ENCODE measurements at places on chromosomes 5 and 9.

DNA sequence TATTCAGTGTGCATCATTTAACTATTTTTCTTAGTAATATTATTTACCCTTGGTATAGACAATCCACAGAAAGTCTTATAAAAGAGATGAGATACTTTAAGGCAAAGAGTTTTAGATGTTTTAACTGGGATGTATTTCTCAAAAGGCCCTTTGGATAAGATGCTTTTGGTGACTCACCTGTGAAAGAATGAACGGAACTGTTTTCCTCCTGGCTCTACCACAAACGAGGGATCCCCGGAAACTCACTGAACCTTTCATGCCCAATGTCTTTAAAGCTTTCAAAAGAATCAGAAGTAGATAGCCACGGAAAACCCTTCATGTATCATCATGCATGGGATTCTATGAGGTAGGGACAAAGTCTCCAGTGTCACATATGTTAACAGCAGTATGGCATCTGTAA is 1.6 kb downstream of the ZNF782 start:
- no peak for DNase-seq

- DNase-seq, result no peak
These were observed 18.9 kb downstream of the MUSK start for GRCh38 chr9:110687497-110687896.

DNA sequence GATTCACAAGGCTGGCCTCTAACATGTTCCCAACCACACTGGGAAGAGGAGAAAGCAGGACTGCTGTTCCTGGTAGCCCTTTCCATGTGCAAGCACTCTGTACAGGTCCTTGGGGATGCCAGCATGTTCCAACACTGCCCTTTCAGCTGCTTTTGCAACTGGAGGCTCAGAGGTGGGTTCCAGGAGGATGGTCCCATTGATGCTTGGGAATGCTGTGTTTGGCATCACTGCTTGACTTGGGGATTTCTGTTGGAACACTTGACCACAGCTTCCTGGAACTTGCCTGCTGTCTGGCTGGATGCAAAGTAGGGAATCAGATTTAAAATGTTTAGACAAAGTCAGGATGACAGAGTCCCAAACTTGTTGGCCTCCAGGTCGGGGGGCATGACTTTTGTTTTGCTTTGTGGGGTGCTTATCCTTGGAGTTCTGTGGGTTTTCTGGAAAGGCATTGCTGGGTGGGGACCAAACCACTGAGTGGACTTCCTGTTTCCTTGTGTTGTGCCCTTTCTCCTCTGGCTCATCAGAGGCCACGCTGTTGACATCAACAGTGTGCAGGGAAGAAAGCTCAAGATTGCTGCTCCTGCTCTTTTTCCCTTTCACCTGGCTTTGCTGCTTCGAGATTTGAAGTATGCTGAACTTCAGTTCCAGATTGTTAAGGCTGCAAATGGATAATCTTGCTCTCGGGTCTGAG is 148.5 kb upstream of the RPS23 start:
- no peak for DNase-seq

DNA sequence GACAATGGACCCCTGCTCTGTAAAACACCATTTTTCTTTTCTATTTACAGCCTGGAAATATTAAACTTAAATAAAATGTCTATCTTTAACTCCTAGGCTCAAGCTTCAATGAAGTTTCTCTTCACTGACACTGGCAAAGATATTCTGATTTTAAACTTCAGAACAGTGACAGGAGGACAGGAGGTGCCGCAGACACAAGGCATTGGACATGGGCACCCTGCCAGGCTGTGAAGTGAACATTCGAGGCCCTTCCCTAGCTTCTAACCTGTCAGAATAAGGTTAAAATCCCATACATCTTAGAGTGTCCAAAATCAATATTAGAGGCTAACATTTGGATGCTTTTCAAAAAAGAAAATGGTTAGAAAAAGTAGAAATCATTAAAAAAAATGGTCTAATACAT is 9.2 kb downstream of the SEMA5A start:
- no peak for DNase-seq

GRCh38 chr5:80219391-80219790 is 36.5 kb downstream of the SERINC5 start:
- no peak for DNase-seq

GRCh38 chr5:167232675-167233311 is 1058.7 kb upstream of the WWC1 start:
- DNase-seq, result no peak

GRCh38 chr5:173627860-173628392 is 11.5 kb upstream of the BOD1 start:
- no peak for DNase-seq

- DNase-seq, result no peak
These were observed 65.8 kb downstream of the SEMA6A start for GRCh38 chr5:116508835-116509234.

- DNase-seq, result no peak
These were observed 201.3 kb downstream of the FANCC start for GRCh38 chr9:95116002-95116807.

DNA sequence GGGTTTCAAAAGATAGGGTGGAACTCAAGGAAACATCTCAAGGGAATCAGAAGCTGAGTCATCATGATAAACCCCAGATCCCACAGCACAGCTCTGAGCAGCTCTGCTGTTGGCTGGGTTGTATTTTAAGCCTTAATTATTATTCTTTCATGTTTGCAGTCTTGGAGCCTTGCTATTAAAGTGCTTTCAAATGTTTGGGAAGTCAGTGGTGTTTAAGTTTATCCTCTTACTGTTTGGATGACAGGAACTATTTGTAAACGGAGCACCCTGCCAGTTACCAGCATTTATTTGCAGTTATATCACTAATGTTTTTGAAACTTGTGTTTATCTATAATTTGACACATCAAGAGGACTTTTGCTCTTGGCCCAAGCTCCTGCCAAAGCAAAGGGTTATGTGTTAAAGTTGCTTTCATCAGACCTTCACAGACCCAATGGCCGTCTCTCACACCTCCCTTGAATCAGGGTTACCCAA is 141.1 kb upstream of the SPDL1 start:
- no peak for DNase-seq

DNA sequence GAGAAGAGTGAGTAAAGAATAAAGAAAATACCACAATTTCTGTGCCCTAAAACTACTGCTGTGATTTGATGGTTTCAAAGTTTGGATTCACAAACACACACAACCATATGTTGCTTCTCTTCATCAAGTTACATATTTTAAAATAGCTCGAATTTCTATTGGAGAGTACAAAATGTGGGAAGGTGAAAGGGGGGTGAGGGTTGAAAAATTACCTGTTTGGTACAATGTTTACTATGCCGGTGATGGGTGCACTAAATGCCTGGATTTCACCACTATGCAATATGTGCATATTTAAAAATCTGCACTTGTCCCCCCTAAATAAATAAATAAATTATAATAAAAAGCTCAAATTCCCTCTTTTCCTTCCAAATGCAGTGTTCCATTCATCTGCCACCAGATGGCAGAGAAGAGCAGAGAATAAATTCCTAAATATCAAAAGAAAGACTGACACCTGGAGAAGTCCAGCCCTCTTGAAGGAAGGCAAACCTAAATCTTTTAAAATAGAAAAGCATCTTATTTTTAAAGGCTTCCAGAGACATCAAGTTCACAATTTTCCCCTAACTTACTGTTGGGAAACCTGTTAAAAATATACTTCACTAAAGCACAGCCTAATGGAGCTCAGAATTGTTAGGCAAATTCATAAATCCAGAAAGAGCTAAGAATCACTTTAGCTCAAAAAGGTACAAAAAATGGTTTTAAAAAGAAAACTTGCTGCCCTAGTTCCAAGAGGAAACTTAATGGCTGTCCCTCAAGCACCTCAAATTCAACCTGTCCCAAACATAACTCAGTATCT is 24.8 kb upstream of the HNRNPA0 start:
- no peak for DNase-seq

DNA sequence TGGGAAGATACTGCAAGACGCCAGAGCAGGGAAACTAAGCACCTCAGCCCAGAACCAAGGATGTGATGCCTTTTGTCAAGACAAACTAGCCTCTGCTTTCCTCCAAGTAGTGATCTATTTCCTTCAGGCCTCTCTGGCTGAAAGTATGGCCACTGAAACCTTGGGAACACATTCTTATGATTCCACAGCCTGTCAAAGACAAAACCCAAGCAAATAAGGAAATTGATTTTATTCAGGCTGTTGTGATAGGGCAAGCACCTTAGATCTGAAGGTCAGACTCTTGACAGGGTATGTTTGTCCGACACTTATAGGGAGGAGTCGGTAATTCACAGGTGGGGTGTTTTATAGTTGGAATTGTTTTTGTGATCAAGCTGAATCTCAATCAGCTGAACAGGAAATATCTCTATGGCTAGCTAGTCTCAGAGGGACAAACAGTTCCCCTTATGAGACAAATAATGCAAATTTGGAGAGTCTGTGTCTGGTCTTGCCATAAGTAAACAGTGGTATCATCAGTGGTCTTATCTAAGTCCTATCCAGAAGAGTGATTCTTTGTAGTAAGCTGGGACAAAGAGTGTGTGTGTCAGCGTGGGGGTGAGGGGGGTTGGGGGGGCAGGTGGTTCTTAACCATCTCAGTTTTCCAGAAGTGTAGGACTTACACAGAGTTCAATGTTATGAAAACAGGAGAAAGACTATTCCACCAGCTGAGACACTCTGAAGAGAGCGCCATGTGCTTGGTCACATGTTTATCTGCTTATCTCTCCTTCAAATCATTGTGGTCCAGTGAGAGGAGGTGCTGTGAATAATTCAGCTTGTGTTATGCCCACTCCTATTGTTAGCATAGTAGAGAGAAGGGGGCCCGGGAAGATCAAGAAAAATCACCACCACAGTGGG is 6.7 kb upstream of the ZCCHC10 start:
- DNase-seq, result no peak

- no peak for DNase-seq
These were observed 370.9 kb upstream of the WWC1 start for GRCh38 chr5:167920589-167920988.

- no peak for DNase-seq
These were observed 808.9 kb downstream of the CDH12 start for GRCh38 chr5:22044229-22044628.

GRCh38 chr5:2131826-2132496 is 249.2 kb upstream of the IRX4 start:
- DNase-seq, result no peak

GRCh38 chr9:105676351-105676923 is 14.2 kb downstream of the TAL2 start:
- no peak for DNase-seq

DNA sequence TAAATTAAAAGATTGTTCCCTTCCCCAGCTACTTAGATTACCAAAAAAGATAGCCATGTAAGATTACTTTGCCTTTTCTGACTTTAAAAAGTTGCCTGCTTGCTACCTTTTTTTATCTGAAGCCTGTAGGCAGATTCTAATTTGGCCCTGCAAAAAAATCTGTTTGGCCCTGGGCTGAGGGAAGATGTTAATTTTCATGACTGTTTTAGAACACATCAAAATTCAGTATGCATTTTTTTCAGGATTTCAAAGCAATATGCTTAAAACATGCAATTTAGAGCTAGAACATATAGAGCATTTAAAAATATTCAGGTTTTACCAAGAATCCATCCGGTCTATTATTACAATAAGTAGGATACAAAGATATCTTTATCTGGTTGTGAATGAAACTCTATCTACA is 563.6 kb downstream of the NR2F1-AS1 start:
- no peak for DNase-seq

GRCh38 chr9:88045686-88046085 is 71.4 kb upstream of the CDK20 start:
- DNase-seq, result no peak

DNA sequence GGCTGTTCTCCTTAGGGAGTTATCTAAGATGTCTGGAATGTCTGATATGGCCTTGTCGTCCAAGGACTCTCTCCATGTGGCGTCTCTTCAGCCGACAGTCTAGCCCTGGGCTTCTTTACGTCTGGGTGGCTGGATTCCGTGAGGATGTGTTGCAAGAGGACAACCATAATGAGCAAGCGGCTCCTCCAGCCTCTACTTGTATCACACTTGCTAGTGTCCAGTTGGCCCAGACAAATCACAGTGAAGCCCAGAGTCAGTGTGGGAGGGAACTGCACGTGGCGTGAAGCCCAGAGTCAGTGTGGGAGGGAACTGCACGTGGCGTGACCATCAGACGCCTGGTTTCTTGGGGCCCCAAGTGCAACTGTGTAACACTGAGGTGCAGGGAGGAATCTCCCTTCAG is 61.1 kb downstream of the COL23A1 start:
- no peak for DNase-seq

GRCh38 chr5:92922231-92922967 is 658.6 kb downstream of the NR2F1-AS1 start:
- DNase-seq, result no peak

DNA sequence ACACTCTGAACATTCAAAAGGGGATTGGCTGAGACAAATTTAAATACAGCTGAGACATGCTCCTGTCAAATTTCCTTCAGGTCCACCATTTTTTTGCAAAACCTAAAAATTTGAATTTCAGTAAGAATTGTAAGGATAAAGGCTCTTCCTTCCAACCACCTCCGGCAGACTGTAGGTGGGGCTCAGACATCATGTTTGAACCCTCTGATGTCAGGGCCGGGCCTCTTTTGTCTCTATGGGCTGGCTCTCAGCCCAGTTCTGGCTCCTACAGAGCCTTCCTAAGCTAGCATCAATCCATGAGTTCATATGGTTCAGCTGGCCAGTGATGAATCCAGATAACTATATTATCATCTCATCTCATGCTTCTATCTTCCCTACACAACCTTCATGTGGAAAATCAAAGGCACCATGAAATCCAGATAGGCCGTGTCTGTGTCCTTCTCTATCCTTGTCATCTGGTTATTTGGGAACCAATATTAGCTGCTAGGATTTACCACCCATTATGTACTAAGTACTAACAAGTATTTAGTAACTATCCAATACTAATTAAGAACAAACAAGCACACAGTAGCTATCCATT is 44.2 kb downstream of the NIPSNAP3B start:
- no peak for DNase-seq

- no peak for DNase-seq
These were observed 77.0 kb upstream of the GNA14 start for GRCh38 chr9:77725046-77725694.

- DNase-seq, result no peak
These were observed 93.0 kb upstream of the NIPAL4 start for GRCh38 chr5:157366741-157367674.

- DNase-seq, result no peak
These were observed 386.6 kb upstream of the CLINT1 start for GRCh38 chr5:158245513-158245912.

GRCh38 chr5:10244342-10244944 is 5.2 kb downstream of the ATPSCKMT start:
- DNase-seq, result no peak

GRCh38 chr9:134253606-134254205 is 72.5 kb upstream of the RXRA start:
- no peak for DNase-seq

GRCh38 chr9:37007295-37007694 is 26.8 kb downstream of the PAX5 start:
- no peak for DNase-seq

Data from stimulated activated CD8-positive, alpha-beta memory T cell treated with anti-CD3 and anti-CD28 coated beads, Interleukin-12 subunit alpha, Interleukin-12 subunit beta, amount 100 ng/mL, for 1 hour (primary cell).